ENCODE measurements at places on chromosomes 12 and 14.

DNA sequence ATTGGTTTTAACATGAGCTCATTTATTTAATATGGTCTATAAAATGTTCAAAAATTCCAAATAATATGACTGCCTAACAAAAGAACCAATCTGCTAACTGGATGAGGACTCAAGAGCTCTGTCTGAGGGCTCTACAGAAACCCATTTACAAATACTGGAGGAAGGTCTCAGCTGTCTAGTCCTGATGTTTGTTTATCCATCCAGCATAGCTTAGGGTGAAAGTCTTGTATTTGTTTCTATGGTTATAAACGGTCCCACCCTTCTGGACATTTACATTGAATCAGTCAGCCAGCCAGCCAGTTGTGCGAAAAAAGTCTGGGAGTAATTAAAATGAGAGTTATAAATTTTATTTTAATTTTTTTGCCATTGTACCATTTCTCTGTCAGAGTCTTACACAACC, 220.7 kb downstream of the BMP4 start:
- DNase-seq, result no peak

- DNase-seq, result no peak
Observed at GRCh38 chr12:13957576-13957975, 23.8 kb downstream of the GRIN2B start.

- no peak for DNase-seq
Observed at GRCh38 chr14:79165471-79166090, 995.4 kb downstream of the NRXN3 start.

GRCh38 chr12:6644903-6645302, 2.3 kb downstream of the ACRBP start:
- no peak for DNase-seq

DNA sequence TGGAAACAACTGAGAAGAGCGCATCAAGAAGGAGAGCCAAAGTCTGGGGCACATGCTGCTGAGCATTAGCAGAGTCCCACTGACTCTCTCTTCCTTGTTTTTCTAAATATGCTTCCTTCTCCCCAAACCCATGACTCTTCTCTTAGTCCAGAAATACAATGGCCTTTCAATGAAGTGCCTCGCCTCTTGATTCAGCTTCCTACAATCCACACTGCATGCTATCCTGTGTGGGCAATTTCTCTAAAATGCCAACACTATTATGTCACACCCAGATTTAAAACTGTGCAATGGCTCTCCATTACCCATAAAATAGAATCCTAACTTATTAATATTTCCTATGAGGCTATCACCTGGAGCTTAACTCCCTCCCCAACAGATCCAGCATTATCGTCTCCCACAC, 198.6 kb downstream of the RPAP3 start:
- no peak for DNase-seq

DNA sequence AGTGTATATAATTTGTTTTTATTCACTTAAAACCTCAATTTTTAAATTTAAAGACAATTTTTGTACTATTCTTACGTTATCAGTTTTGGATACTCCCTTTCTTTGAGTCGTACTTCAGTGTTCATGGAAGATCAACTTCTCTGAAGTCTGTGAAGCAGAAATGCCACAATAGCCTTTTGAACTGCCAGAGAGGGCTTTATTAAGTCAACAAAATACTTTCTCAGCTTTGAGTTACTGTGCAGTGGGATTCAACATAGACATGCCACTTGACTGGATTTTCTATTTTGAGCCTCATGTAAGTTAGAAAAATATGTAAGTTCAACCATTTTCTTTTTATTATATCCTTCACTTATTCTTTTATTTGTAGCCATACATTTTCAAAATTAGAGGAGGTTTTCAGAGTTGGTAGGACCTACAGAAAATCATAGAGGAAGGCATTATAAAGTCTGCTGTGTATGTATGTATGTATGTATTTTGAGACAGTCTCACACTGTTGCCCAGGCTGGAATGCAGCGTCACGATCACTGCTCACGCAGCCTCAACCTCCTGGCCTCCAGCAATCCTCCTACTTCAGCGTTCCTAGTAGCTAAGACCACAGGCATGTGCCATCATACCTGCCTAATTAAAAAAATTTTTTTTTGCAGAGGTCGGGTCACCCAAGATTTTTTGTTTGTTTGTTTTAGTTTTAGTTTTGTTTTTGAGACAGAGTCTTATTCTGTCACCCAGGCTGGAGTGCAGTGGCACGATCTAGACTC, 31.3 kb upstream of the BCAT1 start:
- DNase-seq, result no peak

DNA sequence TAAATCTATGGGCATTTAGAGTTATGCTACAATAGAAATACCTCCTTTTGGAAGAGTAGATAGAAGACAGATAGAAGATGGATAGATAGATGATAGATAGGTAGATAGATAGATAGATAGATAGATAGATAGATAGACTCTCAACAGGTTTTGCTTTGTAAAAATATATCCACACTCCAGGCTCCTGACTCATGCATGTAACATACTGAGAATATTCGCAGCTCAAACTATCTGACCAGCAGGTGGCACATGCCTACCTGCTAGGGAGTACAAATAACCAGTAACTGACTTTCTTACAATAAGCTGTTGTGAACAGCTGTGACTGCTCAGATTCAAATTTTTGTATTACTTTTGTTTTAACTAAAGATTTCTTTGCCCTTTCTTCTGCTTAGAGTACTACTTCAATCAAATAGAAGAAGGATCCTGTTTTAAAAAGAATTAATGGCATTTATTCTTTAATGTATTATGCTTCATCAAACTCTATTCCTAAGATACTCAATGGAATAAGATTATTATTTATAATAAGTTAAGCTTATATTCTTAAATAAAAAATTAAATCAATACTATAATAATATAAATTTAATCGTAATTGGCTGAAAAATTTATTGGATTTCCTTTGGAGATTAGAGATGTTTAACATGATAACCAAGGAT, 15.8 kb upstream of the CPNE8 start:
- DNase-seq, result no peak

- no peak for DNase-seq
Observed at GRCh38 chr14:65333943-65334687, 78.4 kb upstream of the FUT8 start.

DNA sequence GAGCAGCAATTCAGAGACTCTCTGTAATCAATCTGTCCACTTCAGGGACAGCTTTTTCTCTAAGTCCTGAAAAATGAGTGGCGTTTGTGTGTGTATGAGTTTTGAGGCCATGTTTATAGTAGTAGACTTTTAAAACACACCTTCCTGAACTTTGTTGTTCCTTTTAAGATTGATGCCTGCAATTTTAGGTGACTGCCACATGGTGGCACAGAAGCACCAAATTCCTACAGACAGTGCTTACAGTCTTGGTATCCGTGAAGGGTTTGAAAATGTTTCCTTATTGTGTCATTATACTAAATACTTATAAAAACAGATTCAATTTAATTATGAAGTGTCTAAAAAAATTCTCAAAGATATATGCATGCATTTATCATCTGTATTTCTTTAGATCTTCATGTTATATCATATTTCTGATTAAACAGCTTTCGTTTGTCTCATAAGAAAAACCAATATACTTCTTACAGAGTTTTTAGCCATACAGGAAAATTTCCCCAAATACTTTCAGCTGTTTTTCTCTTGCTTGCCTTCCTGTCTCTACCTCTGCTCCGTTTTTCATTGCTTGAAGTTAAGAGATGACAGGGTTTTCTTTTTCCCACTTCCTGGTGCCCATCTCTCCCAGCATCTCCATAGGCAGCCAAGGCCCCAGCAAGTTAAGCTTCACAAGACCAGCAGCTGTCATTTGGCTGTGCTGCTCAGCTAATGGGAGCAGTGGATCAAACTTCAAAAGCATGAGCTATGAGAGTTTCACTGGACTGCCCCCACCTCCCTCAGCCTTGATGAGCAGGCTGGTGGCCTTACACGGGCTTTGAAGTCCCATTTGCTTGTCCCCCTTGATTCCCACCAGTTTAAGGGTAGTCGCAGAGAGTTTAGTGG, 259.6 kb downstream of the AKAP6 start:
- no peak for DNase-seq

DNA sequence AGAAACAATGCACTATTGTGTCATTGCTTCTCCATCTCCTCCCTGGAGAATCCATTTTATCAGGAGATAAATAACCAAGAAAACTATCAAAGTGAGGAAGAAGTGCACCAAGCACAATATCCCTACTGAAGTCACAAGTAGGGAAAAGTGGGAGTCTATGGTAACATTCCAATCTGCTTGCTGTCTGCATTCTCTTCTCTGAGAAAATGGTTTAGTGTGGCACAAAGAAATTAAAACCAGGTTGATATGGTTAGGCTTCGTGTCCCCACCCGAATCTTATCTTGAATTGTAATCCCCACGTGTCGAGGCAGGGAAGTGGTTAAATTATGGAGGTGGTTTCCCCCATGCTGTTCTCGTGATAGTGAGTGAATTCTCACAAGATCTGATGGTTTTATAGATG, 209.7 kb downstream of the PRKD1 start:
- DNase-seq, result no peak

DNA sequence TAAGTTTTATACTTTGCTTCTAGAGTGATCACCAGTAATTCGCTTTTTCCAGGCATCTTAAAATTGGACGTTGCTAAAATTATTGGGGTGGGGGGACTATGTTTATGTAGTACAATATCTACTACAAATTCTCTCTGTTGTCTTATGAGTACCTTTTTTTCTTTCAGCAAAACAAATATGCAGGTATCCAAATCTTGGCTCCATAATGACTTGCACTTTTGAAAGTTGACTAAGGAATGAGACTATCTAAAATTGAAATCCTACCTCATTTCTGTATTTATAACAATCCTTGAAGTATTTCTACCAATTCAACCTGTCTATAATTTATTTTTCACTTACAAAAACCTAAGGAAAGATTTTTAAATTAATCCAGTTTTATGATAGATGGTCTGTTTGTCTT, 2.4 kb downstream of the DYNC1H1 start:
- DNase-seq, result no peak

DNA sequence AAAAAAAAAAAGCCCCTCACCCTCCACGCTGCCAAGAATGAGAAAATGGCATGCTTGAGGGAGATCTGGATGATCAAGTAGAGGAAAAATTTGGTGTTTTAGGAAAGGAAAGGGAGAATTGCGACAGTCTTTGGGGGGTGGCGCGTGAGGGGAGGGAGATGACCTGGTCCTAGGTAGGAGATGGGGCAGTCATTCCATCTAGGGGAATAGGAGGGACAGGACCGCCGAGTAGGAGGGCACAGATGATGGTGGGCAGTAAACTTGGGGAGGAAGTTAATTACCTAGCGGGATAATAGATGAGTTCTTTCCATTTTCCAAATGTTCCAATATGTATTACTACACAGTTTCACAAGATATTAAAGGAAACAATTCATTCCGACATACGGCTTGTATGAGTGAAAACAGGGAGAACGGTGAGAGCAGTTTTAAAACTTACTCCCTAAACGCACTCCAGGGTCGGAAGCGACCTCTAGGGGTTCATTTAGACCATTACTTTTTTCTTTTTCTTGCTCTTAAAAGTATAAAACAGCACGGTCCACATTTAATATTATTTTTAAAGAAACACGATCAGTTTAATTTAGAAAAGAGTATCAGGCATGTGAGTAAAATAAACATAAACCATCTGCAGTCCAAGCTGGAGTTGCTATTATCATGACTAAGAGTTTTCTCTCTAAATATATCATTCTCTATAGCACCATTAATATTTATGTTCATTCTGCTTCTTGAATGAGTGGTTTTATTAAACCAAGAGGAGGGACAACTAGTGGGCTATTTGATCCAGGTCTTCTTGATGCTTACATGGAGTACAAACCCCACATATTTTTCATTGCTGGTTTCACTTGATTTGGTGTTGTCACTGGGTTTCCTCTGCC, 3.0 kb upstream of the FNTB start:
- DNase-seq, result no peak

- no peak for DNase-seq
Observed at GRCh38 chr12:118038137-118038536, 21.6 kb downstream of the RFC5 start.

GRCh38 chr12:19885093-19885812, 446.0 kb downstream of the AEBP2 start:
- no peak for DNase-seq

DNA sequence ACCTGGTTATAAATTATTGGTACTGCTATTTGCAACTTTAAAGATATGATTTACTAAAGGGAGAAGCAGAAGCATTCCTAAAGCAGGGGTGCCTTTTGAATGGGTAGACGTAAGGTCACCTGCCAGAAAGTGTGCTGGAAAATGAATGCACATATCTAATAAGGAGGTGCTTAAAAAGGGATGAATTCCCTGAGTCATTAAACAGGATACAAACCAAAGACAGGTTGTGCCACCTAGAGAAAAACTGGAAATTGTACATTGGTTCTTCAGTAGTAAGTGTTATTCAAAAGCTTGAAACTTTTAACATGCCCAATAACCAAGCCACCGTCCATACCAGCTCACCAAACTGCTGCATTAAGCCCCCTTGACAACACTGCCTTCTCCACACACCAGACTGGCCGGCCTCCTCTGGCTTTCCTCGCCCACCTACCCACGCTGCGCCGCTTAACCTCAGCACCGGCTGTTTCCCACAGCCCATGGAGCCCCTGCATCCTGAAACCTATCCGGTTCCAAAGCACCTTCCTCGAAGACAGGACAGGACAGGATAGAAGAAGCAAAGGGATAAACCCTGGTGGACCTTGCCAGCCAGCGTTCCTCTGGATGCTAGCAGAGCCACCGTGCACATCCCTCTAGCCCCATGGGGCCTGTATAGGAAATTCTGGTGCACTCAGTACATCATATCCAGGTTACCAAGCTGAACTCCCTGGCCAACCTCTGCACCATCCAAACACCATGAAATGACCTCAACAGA, 201.5 kb upstream of the CAND1 start:
- DNase-seq, result no peak

DNA sequence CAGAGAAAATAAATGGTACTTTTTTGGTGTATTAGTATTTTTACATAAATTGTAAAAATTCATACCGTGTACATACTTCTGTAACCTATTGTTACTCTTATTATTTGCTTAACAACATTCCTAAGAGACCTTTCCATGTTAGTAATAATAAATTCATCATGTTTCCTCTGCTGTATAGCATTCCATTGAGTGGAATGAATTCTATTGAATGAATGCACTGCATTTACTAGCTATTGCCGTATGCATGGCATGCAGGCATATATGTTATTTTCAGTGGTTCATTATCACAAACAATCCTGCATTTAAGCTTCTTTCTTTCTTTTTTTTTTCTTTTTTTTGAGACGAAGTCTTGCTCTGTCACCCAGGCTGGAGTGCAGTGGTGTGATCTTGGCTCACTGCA, 137.6 kb upstream of the TBX3 start:
- DNase-seq, result no peak

- no peak for DNase-seq
Observed at GRCh38 chr12:6830286-6830890, 2.2 kb downstream of the P3H3 start.

DNA sequence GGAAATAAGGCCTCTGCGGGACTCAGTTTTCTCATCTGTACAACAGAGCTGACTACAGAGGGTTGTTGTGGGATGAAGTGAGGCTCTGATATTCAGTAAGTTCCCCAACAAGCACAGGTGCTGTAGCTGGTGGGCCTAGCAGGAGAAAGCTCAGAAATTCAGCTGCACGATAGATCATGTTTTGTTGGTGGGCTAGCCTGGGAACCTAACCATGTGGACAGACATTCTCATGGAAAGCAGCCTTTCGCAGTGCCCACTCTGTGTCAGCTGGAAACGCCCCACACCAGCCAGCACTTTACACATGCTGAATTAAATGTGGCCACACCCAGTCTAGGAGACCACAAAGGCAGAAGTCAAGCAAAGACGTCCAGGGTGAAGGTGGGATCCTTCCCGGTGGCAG, 16.1 kb downstream of the PITPNM2 start:
- DNase-seq, result no peak

Data from memory B cell (primary cell).